ENCODE measurements at places on chromosomes 13 and 19.
A peak's percentile ranks its signal among the peaks of the same experiment; 100 is the strongest.

DNA sequence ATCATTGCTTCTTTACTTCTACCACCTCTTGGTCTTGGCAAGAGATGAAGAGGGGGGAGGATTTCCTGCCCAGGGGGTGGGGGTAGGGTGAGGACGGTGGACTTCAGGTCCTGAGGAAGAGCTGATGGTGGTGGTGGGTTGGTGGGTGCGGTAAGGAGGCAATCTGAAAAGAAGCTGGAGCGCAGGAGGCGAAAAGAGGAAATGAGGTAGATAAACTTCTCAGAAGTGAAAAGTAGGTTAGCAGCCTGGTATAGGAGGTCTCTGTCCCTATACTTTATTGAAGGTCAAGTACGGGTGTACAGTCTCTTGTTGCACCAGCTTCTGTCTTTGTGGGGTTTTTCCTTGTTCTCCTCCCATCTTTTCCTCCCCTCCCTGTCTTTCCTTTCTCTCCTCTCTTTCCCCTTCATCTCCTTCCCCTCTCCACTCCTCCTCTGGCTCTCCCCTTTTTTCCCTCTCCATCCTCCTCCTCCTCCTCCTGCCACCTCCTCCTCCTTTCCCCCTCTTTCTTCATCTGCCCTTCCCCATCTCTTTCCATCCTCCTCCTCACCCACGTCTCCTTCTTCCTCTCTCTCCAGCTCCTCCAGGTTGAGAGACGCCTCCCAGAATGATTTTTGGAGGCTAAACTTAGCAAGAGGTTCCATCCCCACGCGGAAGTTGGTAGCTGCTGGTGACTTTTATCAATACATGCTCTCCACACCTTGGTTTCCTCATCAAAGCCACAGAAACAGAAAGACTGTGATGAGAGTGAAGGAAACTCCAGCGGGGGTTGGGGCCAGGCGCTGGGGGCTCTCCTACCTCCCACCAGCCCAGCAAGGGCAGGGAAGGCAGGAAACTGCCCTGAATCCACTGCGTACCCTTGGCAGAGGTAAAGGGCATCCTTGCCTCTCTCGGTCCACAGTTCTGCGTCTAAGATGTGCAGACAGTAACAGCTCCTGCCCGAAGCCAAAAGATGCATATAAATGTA lies 15.3 kb downstream of the TNFSF14 start:
- DNase-seq: peak; percentile 50

DNA sequence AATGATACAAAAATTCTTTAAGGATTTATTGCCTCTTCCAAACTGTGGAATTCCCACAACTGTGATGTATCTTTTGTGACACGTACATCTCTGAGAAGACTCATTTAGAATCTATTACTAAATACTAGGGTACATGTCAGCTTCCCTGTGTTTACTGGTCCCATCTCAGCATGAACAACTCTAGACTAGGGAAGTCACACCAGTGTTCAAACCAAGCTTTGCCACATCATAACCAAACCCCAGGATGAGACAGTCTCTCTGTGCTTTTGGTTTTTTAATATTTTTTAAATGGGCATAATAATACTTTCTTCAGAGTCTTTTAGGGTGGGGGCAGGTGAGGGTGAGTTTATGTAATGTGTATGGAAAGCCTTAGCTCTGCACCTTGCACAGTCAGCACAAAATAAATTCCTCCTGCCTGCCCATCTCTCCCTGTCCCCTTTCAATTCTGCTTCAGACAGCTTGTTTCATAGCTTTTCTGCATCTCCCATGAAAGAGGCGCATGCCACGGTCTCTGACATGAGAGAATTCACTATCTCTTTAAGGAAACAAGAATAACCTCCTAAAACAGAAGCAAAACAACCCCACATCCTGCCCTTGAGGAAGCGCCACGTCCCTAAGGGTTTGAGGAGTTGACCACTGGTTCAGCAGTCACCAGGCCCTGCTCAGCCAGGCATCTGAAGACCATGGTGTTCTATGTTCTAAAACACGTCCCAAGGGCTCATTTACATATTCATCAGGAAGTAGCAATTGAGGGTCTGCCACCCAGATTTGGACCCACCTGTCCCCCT lies 174.5 kb downstream of the USP12 start:
- DNase-seq: no peak

DNA sequence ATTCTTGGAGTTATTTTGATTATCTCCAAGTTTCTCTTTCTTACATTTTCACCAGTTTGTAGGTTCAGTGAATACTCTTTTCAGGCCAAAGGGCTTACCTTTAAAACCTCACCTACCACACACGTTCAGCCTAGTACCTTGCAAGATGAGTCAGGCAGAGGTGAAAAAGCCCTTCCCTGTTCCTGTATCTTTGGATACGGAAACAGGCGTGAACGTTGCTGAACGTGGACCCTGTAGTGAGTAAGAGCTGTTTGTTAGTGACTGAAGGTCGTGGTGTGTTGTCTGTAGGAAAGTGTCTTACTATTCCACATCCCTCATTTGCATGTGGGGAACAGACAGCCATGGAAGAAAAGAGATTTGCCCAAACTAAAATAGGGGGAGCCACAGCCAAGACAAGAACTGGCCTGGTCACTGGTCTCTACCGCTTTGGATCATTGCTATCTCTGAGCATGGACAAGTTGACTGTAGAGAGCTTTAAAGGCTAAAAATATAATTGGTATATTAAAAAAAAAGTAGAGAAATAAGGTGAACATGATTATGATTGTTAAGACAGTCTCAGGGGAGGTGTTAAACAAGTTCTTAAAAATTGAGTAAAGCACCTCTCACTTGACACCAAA lies 3.5 kb downstream of the CEBPG start:
- no peak for DNase-seq

- no peak for DNase-seq
These were observed 72.3 kb downstream of the NAA16 start for GRCh38 chr13:41383386-41383785.

- DNase-seq: no peak
These were observed 14.4 kb upstream of the ANKRD10 start for GRCh38 chr13:110929104-110929777.

GRCh38 chr19:29655648-29656335 lies 9.5 kb upstream of the PLEKHF1 start:
- no peak for DNase-seq

DNA sequence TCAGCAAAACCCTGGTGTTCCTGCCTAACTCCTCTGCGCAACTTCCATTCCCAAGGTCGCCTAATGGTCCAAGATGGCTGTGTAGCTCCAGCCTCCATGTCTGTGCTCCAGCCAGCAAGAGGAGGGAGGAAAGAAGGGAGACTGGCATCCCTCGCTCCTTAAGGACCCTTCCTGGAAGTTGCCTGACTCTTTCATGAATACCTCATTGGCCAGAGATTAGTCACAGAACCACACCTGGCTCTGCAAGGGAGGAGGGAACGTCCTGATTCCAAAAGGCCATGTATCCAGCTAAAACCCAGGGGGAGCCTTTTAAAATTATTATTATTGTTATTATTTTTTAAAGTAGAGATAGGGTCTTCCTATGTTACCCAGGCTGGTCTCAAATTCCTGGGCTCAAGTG lies 4.8 kb downstream of the KCNK6 start:
- no peak for DNase-seq

GRCh38 chr13:48333976-48334375 lies 30.4 kb downstream of the RB1 start:
- DNase-seq: no peak

GRCh38 chr19:47651691-47652090 lies 42.8 kb downstream of the BICRA start:
- DNase-seq: no peak

DNA sequence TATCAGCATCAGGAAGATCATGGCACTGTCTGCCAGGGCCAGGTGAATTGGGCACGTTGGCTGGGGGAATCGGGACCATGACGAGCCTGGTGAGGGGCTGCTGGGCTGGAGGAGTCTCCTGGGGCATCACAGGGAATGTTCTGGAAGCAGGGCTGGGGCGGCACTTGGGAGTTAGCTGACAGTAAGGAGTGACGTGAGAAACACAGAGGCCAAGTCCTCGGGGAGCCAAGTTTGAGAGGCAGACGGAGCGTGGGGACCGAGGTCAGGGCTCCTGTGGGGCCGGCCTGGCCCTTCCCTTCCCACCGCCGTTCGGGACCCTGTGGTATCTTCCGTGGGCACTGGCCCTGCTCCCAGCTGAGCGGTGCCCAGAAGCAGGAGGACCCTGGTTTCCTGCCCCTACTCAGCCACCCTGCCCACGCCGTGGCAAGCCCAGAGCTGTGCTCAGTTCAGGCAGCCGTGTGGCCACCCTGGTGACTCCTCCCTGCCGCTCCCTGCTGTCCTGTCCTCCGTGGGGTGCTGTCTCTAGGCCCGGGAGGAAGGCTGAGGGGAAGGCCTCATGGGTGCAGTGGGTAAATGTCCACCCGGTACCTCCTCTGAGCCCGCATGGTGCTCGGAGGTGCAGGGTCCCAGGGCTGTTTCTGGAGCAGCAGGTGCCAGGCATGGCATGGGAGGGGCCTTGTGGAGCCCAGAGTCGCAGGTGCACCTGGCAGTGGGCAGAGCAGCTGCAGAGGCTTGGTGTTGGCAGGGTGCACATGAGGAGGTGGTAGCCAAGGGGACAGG lies 25.2 kb downstream of the CRTC1 start:
- DNase-seq: no peak

GRCh38 chr19:11387162-11388034 lies 3.3 kb upstream of the EPOR start:
- DNase-seq: no peak

- DNase-seq: no peak
These were observed 80.3 kb upstream of the ARHGEF7 start for GRCh38 chr13:111034811-111035210.

- no peak for DNase-seq
These were observed 96.3 kb downstream of the VWA8 start for GRCh38 chr13:41864658-41865057.

GRCh38 chr13:97844151-97844550 lies 109.3 kb upstream of the IPO5 start:
- DNase-seq: no peak

- DNase-seq: no peak
These were observed at the start of gene ADGRE1 for GRCh38 chr19:6887316-6887715. TSS of gene ADGRE1 (plus strand) at chr19:6887579. CDS start at chr19:6887609, 30 bp downstream.

DNA sequence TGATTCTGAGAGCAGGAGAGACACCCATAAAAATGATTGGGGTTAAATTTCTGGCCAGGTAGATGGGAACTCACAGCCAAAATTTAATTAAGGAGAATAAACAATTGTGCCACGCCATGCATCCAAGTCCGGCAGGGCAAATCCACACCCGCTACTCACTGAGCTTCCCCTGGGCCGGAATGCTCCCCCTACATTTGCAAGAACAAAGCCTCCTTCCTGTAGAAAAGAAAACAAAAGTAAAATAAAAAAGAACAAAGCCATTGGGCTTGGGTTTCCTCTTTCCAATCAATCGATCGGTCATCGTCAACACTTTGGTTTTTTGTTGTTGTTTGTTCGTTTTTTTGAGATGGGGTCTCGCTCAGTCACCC lies 30.2 kb upstream of the TFDP1 start:
- DNase-seq: no peak

- no peak for DNase-seq
These were observed 23.4 kb upstream of the SLC7A10 start for GRCh38 chr19:33248954-33249613.

- no peak for DNase-seq
These were observed 9.7 kb downstream of the RNASEH2B start for GRCh38 chr13:50919277-50919676.

DNA sequence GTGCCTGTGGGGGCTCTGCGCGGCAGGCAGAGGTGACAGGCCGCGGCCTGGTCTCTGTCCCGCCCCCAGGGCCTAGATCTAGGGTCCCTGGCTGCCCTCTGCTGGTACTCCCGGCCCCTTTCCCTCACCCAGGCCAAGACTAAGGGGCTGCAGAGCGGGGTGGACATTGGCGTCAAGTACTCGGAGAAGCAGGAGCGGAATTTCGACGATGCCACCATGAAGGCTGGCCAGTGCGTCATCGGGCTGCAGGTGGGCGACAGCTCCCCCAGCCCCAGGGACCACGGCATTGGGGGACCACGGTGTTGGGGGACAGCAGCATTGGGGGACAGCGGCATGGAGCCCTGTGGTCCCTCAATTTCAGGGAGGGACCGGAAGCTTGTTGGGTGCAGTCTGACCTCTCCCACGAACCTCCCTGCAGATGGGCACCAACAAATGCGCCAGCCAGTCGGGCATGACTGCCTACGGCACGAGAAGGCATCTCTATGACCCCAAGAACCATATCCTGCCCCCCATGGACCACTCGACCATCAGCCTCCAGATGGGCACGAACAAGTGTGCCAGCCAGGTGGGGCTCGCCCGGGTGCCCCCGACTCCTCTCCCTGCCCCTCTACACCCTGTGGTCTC lies 3.8 kb upstream of the ABCA7 start:
- no peak for DNase-seq

- no peak for DNase-seq
These were observed 40.9 kb upstream of the KPNA3 start for GRCh38 chr13:49833402-49833801.

DNA sequence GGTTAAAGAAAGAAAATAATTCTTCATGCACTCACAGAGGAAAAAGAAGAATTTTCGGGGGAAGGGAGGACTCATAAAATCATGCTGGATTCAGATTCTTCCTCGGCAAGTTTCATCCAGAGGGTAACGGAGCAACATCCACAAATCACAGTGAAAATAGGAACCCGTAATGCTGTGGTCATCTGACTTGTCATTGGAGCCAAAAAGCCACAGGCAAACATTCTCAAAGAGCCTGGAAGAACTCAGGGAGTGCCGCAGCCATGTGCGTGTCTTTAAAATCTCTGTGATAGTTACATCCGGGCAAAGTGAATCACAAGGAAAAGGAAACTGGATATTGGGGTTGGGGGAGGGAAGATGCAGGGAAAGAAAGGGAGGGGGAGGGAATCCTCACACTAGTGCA lies 33.0 kb upstream of the VSTM2B start:
- DNase-seq: no peak

DNA sequence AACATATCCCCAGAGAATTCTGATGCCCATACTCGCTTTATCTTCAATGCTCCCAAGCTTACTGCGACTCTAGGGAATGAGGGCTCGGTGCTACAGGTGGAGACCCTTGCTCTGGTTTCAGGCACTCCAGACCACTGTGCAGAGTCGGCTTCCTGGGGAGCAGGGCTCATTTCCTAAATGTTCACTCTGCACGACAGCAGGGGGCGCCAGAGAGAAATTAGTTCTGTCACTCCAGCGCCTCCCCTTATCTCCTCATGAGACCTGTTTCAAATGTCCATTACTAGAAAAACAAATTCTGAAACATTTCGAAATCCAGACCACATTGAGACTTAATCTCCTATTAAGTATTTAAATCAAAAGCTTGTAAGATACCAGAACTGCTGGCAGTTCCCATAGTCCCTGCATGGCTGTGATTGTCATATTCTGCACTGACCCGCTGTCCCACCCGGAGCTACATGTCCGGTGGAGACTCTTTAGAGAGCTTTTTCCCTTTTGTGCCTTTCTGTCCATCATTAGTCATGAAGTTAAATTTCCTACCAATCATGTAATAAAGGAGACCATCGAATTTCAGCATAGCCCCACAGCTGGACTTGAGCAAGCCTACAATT lies 22.4 kb downstream of the EPSTI1 start:
- peak; percentile 69 for DNase-seq

- DNase-seq: no peak
These were observed 133.8 kb downstream of the CRYL1 start for GRCh38 chr13:20391597-20392452.
